ENCODE measurements at places on chromosomes 1 and 21.

- no peak for DNase-seq
These were observed 8.3 kb downstream of the TNNT2 start for GRCh38 chr1:201369209-201369608.

- no peak for DNase-seq
These were observed 35.4 kb downstream of the CENPF start for GRCh38 chr1:214638459-214638807.

- DNase-seq, result no peak
These were observed 275.8 kb upstream of the ST6GALNAC5 start for GRCh38 chr1:76591461-76591860.

DNA sequence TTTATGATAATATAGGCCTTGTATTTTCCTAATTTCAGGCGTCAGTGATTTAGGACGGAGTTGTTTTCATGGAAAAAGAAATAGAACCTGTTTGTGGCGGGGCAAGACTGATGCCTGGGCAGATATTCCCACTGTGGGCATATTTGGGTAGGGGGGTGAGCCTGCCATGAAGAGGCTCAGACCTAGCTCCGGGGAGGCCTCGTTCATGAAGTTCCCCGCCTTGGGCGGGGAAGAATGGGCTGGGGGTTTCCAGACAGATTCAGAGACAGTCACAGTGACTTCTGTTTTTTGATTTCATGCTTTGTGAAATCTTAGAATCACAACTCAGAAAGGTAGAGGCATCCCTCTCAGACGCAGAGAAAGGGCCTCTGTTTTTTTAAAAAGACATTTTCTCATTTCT is 36.1 kb downstream of the RUNX3 start:
- DNase-seq, result peak; percentile 20

- DNase-seq, result no peak
These were observed 12.0 kb upstream of the SYT14 start for GRCh38 chr1:209926045-209926444.

GRCh38 chr1:32864375-32865019 is 6.2 kb downstream of the FNDC5 start:
- no peak for DNase-seq

GRCh38 chr1:242522996-242523718 is 1.3 kb downstream of the PLD5 start:
- no peak for DNase-seq
